ENCODE measurements at places on chromosomes 1 and 21.

- peak; percentile 39 for DNase-seq
Measured at GRCh38 chr1:197302775-197303174, 34.7 kb downstream of the CRB1 start.

GRCh38 chr1:27099587-27100334 lies 55.2 kb downstream of the SLC9A1 start:
- peak; percentile 53 for DNase-seq

DNA sequence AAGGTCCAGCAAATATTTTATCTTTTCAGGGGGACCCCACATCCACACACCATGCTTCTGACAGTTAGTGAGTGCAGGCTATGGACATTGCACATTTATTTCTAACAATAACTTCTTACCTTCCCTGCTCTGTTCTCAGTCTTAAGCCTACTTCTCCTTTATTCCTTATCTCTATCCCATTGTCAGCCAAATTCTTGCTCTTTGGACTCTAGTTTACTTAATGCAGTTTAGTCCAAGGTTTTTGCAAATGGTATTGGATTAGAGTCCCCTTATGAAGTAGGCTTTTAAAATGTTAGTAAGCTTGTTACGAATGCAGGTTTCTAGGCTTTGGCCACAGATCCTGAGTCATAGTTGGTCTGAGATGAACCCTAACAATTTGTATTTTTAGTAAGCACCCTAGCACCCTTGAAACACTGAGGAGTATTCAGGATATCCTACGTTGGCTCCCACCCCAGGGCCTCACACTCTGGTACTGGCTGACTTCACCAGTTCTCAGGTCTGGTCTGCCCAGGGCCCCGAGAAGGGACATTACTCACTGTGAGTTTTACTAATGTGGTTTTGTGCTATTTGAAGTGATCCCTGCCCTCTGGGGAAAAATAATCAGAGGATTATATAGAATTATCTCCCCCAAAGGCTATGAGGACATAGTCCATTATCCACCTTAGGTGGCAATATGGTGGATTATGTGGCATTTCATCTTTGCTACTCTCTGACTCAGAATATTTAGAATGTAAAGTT lies 239.5 kb downstream of the TGFB2 start:
- DNase-seq: no peak

- DNase-seq: peak; percentile 87
Measured at GRCh38 chr1:184622136-184622823, 132.4 kb downstream of the EDEM3 start.

GRCh38 chr1:34749992-34750391 lies 4.9 kb upstream of the GJB5 start:
- DNase-seq: no peak

GRCh38 chr21:14833666-14834351 lies 231.0 kb downstream of the NRIP1 start:
- no peak for DNase-seq

DNA sequence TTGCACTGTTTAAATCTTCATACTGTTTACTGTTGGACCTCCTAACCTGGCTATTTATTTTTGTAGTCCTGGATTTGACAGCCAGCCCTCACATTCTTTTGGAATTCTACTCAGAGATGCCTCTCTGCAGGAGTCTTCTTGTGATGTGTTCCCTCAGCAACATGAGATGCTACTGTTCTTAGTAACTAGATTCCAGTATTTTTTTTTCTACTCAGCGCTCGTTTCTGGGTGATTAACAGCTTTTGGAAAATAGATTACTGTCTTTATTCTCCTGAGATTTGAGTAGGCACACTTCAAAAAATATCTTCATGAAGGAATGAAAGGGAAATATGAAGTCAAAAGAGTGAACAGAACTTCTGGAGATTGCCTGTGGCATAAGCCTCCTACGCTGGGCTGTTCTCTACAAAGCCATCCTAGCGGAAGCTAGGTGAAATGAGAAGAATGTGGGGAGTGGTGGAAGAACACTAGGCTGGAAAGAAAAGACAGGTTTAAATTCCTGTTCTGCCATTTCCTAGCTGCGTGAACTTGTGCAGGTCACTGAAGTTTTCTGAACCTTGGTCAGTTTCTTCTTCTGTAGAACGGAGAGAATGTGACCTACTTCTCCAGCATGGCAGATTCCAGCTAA lies 75.9 kb downstream of the LRRC8C start:
- no peak for DNase-seq

DNA sequence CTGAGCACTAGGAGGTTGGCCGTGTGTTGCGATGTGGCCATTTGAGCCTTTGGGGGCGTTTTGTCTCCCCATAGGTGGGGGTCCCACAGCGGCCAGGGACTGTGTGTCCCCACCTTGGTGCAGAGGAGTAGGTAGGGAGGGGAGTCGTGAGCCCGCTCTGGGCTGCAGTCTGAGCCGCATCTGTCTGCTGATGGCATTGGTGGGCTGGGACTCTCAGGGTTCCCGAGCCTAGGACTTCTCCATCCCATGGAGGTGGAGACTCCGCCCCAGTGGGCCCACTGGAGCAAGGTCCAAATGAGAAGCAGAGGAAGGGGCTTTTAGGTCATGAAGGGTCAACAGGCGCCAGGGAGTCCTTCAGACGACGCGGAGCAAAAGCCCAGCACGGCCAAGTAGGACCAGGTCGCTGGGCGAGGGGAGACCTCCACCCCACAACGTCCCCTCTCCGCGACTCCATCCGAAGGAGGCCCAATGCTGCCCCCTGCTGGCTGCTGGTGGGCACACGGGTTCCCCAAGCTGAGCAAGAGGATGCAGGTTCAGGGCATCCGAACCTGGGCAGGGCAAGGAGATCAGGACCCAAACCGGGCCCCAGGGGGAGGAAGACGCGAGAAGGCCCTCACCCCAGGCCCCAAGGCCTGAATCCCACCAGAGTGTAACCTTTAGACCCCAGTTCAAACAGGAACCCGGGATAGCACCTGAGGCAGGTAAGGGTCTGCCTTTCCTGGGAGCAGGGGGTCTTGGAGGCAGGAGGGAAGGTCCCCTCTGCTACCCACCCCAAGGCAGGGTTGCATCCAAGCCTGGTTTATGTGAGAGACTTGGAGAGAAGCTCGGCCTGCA lies 14.9 kb downstream of the TTC34 start:
- DNase-seq: peak; percentile 61
